ENCODE measurements at places on chromosomes 2 and 18.

DNA sequence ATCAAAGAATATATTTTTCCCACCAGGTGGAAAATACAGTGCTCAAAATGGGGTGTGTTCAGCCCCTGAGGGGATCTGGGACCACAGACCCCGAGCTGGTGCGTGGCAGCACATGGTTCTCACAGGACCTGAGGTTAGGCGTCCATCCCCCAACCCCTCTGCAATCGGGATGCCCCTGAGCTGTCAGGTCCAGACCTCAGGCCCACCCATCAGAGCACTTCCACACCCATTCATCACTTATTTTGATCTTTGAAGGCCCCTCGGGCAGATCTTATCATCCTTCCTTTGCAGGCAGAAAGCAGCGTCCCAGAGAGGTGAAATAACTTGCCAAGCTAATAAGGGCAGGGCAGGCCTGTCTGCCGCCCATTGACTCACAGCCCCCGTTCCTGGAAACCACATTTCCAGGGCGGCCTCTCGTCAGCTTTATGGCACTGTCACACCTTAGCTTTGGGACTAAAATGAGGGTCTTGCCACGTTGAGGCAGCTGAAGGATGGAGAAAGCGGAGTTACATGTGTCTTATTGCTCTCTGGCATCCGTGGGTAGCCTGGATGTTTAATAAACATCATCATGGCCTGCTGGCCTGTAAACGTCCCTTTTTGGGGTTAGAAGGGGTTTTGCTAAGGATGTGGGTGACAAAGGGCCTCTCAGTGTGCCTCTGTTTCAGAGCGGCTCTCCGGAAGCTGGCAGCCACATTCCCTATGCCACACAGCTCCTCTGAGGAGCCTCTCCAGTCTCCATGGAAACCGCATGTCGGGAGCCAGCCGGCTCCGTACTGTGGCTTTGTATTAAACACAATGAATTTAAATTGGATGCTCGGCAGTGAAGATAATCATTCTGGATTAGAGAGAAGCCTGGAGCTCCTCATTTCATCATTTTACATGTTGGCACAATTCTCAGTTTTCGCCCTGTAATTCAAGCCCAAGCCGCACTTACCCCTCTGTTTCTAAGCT, 58.3 kb upstream of the MAPRE3 start:
- no peak for DNase-seq

GRCh38 chr2:168203762-168204693, 43.4 kb downstream of the STK39 start:
- DNase-seq: no peak

DNA sequence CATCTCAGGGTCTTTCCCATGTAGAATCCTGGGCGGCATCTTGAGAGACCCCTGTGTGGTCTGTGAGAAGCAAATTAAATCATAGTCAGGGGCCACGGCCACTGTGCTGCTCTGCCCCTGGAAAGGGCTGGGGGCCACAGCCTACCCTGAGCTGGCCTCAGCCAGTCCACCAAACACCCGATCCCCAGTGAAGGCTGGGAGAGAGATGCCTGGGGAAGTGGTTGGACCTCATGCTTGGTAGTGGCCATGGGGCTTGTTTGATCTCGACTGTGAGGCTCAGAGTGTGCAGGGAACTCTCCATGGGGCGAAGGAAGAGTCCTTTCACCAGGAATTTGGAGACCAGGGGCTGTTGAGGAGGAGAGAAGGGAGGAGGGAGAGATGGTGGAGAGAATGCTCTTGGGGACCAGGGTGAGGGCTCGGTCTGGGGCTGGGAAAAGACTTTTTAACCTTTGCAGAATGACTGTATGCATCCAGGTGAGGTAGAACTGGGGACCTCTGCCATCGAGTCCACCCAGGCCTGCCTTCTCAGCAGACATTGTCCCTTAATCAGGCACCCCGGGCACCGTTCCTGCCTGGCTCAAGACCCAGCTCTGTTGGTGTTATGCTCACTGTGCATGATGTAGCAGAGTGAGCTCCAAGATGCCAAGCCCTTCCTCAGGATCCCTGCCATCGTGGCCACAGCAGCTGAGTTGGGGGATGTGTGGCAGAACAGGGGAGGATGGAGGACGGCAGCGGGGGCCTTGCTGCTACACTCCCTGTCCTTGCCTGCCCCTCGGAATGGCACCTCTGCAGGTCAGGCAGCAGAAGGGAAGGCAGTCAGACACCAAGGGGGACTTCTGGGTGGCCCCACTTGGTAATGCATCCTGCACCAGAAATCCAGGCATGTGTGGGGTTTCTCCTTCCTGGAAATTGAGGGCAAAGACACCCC, 249.9 kb downstream of the DYSF start:
- DNase-seq: no peak

- DNase-seq: no peak
Observed at GRCh38 chr18:77077941-77078689, 54.5 kb downstream of the MBP start.

DNA sequence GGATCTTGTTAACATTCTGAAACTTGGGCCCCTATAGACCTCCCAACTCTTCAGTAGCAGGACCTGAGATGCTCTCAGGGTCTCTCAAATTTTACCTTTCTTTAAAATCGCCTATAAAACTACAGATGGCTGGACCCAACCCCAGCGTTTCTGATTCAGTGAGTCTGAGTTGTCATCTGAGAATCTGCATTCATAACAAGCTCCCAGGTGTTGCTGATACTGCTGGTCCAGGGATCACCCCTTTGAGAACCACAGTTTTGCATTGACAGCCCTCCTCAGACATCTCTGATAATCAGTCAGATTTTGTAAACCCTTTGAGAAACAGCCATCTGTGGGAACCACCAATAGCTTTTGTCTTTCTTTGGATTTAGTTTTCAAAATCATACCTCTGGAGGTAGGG, 315.8 kb downstream of the CYRIA start:
- no peak for DNase-seq

GRCh38 chr2:234437642-234438304, 59.1 kb downstream of the ARL4C start:
- DNase-seq: no peak

DNA sequence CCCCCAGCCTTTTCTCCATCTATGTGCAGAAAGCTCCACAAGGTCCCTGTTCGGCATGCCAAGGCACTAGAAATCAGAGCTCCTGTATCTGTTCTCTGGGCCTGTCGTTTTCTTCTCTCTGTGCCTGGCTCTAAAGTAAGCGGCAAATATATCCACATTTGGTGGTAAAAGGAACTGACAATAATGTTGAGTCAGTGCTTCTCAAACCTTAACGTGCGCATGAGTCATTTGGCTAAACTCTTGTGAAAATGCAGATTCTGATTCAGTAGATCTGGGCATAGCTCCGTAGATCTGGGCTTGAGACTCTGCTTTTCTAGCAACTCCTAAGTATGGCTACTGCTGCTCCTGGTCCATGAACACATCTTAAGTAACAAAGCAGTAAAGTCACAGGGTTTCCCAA, 16.5 kb upstream of the ACSL3 start:
- no peak for DNase-seq

- no peak for DNase-seq
Observed at GRCh38 chr2:86414996-86415395, 26.2 kb upstream of the KDM3A start.

DNA sequence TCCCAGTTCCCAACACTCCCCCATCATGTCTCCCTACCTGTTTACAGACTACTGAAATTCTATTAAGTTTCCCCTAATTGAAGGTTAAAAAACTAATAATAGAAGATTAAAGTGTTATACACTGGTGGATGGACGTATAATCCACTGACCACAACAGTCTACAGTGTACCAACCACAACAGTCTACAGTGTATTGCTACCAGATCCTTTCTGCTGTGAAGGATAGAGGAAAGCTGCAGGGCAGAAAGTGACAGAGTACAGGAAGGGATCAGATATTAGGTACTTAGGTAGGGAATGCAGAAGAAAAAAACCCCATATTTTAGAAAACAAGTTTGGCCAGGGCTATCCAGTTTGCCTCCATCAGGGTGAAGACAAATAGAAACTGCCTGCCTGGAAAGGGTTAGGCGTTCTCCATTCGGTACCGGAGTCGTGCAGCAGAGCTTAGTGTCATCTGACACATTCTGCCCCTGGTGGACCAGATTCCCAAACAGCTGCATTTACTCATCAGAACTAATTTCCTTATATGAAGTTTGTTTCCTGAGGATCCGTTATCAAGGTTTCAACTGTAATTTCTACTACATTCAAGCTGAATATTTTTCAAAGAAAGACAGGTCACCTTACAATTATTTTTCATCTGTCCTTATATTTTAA, 49.9 kb downstream of the KLF7 start:
- DNase-seq: no peak

DNA sequence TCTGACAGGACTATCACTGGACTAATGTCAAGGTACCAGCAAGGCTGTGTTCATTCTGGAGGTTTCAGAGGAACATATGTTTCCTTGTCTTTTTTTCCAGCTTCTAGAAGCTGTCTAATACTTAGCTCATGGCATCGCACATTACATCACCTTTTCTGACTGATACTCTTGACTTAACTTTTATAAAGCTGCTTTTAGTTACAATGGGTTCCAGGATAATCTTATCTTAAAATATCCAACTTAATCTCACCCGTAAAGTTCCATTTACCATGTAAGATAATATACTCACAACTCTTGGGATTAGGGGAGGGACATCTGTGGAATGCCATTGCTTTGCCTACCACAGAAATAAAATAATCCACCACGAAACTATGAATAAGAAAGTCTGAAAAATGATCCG, 394.2 kb downstream of the CDH19 start:
- DNase-seq: no peak

- DNase-seq: no peak
Observed at GRCh38 chr2:3778851-3779495, 75.6 kb downstream of the DCDC2C start.

DNA sequence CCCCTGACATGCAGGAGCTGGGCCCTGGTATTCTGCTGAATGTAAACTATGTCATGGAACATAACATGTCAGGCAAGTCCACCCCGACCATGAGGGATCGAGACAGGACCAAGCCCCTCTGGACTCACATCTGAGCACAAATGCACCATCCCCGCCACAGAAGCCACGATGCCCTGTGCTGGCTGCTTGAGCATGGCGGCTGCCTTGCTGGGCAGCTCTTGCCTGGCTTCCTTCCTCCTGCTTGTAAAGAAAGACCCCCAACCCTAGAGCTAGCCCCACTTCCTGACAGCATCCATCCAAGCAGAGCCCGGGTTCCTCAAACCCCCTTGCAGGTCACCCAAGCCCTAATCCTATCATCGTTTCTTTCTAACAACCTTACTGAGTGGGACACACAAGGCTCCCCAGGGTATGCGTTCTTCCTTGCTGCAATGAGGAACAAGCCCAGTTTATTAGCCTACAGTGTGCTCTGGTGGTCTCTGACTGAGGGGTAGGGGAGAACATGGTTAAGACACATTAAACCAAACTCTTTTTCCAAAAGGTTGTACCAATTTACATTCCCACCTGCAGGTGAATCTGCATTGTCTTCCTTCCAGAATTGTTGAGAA, 26.6 kb downstream of the PTPN18 start:
- DNase-seq: no peak

DNA sequence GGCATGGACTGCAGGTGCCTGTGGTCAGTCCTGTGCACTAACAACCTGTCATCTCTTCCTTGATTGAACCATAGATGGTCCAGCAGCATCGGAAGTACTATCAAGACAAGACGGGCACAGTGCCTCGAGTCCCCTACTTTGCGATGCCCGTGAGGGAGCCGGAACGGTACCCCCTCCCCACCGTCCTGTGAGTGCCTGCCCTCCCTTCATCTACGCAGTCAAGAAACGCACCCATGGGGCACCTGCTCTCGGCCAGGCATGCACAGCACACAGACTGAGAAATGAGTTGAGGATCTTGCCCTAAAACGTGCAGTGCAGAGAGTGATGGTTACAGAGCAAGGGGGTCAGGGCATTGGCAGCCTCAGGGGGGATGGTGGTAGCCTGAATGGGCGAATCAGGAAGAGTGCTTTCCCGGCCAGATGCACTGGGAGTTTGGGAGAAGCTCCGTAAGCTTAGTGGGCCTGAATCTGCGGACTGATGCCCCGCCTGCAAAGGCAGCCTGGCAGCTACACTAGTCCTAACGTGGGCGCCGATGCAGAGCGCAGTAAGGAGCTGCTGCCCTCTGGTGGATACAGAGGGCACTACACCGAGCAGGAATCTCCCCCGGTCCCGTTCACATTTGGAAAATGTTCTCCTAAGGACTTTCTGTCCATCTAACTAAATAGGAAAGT, 63.6 kb downstream of the CIB4 start:
- DNase-seq: peak; percentile 71

DNA sequence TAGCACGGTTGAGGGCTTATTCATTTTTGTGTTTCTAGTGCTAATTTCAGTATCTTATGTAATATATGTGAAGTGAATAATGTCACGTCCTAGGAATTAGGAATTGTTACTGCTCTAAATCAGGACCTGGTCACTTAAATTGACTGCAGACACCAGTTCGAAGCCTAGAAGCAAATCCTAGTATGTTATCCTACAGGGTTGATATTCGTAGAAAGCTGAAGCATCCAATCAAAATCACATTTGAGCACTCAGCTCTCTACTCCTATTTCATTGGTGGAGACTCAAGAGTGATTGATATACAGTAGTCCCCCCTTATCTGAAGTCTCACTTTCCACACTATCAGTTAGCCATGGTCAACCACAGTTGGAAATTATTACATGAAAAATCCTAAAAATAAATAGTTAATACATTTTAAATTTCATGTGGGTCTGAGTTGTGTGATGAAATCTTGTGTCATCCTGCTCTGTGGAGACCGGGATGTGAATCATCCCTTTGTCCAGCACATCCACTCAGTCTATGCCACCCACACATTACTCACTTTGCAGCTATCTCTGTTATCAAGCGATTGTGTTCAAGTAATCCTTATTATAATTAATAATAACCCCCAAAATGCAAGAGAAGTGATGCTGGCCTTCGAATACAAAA, 35.2 kb upstream of the SCN9A start:
- DNase-seq: no peak

DNA sequence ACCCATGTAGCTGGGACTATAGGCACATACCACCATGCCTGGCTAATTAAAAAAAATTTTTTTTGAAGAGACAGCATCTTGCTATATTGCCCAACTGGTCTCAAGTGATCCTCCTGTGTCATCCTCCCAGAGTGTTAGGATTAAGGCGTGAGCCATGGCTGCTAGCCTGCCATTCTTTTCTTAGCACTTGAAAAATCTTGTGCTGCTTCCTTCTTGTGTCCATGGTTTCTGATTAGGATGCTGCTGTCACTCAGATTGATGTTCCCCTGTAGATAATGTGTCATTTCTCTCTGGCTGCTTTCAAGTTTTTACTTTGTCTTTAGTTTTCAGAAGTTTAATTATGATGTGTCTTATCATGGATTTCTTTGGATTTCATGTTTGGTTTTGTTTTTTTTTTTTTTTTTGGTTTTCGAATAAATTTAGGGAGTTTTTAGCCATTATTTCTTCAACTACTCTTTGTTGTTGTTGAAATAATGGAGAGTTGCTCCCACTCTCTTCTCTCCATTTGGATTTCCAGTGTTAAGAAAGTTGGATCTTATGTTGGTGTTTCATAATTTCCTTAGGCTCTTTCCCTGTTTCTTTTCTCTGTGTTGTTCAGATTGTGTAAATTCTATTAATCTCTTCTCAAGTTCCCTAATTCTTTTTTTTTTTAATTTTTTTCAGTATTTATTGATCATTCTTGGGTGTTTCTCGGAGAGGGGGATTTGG, 2.5 kb downstream of the ATP9B start:
- DNase-seq: no peak
